ENCODE measurements at places on chromosomes 1 and 21.

DNA sequence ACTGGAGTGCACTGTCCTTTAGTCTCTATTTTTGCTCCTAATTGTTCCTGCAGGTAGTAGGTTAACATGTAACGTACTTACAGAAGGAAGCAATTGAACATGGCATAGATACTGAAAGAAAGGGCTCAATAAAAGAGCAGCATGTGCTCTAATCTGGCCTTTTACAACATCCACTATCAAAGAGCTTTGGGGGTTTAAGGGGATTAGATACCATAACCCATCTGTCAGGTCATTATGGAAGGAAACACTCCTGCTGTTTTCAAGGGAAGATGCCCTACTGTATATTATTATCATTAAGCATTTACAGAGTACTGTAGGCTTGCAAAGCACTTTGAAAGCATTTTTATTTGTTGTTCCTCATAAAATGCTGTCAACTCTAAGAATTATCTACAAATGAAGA lies 152.8 kb downstream of the TTLL7 start:
- DNase-seq = no peak

GRCh38 chr1:197672347-197672746 lies 102.9 kb downstream of the DENND1B start:
- no peak for DNase-seq

GRCh38 chr1:185681034-185681633 lies 53.1 kb upstream of the HMCN1 start:
- DNase-seq = no peak

- DNase-seq = no peak
Observed at GRCh38 chr1:241895013-241895412, 47.0 kb downstream of the EXO1 start.

- no peak for DNase-seq
Observed at GRCh38 chr1:215022741-215023141, 59.8 kb upstream of the KCNK2 start.

- no peak for DNase-seq
Observed at GRCh38 chr1:227766015-227766634, 30.9 kb downstream of the SNAP47 start.

- DNase-seq = no peak
Observed at GRCh38 chr1:88126467-88126866, 557.6 kb upstream of the PKN2 start.

DNA sequence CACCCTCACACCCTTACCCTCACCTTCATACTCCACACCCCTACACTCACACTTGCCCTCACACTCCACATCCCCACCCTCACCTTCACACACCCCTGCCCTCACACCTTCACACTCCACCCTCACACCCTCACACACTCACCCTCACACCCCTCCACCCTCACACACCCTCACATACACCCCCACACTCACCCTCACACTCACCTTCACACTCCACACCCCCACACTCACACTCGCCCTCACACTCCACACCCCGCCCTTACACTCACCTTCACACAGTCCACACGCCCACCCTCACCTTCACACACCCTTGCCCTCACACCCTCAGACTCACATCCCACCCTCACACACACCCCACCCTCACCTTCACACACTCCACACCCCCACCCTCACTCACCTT lies 43.6 kb upstream of the EDN2 start:
- DNase-seq = no peak

GRCh38 chr1:22763487-22764200 lies 53.0 kb downstream of the EPHB2 start:
- no peak for DNase-seq
